ENCODE measurements at places on chromosomes 3 and 15.

- DNase-seq = no peak
These were observed 9.2 kb upstream of the MST1R start for GRCh38 chr3:49912881-49913281.

GRCh38 chr3:12190832-12191231 is 32.1 kb upstream of the TIMP4 start:
- DNase-seq = no peak

GRCh38 chr15:58114812-58115211 is 23.4 kb upstream of the AQP9 start:
- DNase-seq = no peak

GRCh38 chr15:30940359-30940758 is 36.6 kb downstream of the FAN1 start:
- no peak for DNase-seq

DNA sequence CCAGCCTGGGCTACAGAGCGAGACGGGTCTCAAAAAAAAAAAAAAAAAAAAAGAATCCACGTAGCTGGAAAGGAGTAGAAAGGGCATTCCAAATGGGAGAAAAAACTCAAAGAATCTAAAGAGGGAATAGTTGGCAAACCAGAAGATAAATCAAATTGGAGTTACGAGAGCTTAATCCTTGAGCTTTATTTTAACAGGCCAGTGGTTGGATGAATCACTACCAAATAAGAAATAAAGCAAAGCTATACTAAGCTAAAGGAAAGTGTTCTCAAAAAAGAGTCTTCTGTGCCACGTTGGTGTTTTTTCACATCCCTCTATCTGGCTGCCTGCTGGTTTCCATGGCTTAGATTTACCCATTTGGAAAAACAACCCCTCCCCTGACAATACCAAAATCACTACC is 14.0 kb downstream of the VGLL4 start:
- no peak for DNase-seq

GRCh38 chr15:91795235-91795634 is 58.3 kb upstream of the SLCO3A1 start:
- no peak for DNase-seq

DNA sequence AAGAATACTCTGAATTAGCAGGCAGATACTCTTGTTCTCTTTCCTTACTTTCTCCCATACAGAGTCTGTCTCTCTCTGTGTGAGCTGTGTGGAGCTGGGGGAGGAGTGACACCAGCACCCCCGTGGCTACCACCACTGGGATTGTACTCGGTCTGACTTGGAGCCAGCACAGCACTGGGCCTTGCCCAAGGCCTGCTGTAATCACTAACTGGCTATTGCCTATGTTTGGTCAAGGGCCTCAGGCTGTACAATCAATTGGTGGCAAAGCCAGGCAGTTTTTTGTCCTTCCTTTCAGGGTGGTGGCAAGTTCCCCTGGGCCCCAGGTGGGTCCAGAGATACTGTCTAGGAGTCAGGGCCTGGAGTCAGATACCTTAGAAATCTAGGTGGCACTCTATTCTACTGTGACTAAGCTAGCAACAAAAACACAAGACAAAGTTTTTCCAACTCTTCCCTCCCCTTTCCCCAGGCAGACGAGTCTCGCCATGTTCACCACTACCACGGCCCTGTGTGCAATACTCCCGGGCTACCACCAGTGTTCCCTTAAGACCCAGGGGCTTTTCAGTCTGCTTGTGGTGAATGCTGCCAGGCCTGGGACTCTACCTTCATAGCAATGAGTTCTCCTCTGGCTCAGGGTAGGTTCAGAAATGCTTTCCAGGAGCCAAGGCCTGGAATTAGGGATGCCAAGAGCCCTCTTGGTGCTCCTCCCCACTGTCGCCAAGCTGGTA is 151.8 kb downstream of the KCNAB1 start:
- DNase-seq = no peak

DNA sequence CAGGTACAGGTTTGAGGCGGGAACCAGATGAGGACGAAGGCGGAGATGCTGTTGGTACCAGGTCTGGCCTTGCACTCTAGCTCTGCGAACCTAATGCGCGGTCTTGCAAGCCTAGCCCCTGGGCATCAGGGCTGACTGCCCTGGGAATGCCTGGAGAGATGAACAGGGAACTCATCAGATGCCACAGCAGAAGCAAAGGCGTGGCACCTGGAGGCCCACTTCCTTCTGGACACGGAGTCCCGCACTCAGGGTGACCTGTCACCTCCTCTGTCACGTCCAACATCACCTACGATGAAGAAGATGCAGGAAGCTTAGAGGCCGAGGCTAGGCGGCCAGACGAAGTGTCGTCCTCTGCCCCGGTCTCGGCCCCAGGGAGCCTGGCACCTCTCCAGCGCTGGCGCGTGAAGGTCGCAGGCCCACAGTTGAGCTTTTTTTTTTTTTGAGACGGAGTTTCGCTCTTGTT is 9.4 kb downstream of the RPLP1 start:
- no peak for DNase-seq

- peak; percentile 1 for DNase-seq
These were observed 486 bp downstream of the CDIN1 start for GRCh38 chr15:36579792-36580431.

DNA sequence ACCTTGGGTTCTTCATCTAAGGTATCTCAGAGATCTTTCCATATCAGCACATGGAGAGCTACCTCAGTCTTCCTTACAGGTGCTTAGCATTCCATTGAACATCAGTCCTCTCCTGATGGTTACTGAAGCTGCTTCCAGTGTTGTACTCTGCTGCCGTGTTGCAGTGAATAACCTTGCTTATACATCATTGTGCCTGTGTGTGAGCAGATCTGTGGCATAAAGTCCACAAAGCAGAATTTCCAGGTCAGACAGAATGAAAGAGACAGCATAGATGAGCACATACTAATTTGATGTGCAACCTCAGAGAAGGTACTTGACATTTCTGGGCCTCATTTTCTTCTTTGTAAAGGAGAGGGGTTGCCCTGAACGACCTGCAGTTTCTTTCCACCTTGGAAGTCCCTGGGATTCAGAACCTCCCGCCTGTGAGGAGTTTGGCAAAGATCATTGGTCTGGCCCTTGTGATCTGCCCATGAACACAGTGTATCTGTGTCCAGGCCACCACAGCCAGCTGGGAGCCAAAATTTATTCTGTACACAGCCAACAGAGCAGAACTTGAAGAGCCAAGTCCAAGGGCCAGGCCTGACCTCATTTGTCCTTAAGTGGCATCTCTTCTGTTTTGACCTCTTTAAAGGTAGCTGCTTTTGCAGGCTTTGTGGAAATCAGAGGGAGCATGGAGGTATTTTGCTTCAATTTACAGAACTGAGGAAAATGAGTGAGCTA is 57.2 kb upstream of the SLC7A14 start:
- DNase-seq = no peak

DNA sequence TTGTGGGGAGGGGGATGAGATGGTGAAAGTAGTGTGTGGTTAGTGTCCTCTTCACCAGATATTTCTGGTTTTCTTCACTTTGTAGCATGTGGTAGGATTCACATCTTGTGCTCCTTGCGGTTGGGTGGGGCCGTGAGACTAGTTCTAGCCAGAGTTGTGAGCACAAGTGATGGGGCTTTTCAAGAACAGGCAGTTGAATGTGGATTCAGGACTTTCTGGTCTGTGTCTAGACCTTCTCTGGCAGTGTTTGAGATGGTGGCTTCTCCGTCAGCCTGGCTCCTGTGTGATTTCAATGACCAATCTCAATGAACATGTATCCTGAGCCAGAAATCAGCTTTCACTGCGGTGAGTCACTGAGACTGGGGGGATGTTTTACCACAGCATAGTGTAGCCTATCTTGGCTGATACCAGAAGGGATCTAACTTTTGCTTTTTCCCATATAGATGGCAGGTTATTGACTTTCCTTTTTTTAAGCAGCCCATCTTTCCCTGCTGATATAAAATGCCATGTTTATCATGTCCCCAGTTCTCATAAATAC is 82.6 kb downstream of the RPLP1 start:
- DNase-seq = no peak

DNA sequence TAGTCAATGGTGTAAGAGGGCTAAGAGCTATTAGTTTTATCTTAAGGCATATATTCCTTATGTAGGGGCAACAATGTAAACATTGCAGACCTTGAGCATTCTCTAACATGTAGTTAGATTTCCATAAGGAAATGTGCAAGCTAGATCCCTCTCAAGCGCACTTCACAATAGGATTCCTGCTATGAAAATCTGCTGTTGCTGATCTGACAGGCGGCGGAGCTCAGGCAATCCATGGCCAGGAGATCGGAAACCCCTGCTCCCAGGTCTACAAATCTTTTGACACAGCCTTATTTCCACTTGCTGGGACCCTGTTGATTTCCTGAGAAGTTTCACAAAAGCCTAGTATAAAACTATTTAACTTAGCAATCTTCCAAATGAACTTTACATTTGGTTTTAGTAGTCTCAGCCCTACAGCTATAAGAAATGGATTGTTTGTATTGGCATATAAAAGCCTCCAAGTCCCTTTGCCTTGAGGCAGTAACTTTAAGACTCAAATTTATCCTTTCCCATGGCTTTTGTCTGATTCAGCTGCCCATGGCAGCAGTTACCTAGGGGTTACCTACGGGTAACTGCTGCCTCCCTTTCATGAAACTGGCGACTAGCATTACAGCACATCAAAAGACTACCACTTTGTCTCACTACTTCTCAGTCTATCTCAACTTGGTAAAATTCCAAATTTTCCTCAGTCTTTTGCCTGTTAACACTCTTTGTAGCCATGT is 22.7 kb downstream of the TRA2B start:
- DNase-seq = no peak

GRCh38 chr3:9951126-9951525 is 1.1 kb downstream of the PRRT3 start:
- no peak for DNase-seq

- no peak for DNase-seq
These were observed 227.5 kb downstream of the DTWD1 start for GRCh38 chr15:49848282-49848724.

DNA sequence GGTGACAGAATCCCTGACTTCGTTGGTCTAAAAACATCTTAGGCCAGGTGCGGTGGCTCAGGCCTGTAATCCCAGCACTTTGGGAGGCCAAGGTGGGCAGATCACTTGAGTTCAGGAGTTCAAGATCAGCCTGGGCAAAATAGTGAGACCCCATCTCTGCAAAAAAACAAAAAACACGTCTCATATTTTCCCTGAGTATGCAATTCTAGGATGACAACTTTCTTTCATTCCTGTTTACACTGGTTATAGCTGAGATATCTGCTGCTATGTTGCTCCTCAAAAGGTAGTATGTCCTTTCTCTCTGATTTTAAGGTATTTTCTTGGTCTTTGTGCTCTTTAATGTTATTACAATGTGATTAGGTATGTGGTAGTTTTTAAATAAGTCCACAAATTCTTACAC is 39.3 kb downstream of the PTH1R start:
- no peak for DNase-seq

Data from stimulated activated CD4-positive, alpha-beta T cell treated with anti-CD3 and anti-CD28 coated beads, TNF-alpha, amount 100 ng/mL, for 48 hours (primary cell).